Lower lobe of right lung (tissue), 2 donors: ENCODE measurements at places on chromosomes 13 and 19. TPM values are rescaled to one million over a fixed set of nuclear protein-coding genes. Genes with fewer than 3 reads are reported as not detected.

DNA sequence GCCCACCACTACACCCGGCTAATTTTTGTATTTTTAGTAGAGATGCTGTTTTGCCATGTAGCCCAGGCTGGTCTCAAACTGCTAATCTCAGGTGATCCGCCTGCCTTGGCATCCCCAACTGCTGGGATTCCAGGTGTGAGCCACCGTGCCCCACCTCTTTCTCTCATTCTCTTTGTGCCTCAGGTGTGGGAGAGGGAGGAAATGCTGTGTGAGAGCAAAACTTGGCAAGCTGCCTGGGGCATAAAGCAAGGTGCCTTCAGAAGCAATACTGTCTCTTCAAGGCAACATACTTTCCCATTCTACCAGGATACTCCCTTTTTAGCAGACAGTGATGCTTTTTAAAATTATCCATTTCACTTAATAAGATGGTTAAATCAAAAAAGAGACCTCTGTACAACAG is 53.2 kb upstream of the RFC3 start:
- no peak overlapping the region for H3K4me3 ChIP-seq
- no peak overlapping the region for H3K27ac ChIP-seq
- H3K4me1 ChIP-seq = no peaks in the 10 kb centered on the region
- no peak for DNase-seq
- no peaks in the 10 kb centered on the region for H3K27me3 ChIP-seq
- H3K36me3 ChIP-seq = no peaks in the 10 kb centered on the region

The NLRP4 gene
- not detected for total RNA-seq

- H3K27me3 ChIP-seq = no peaks in the 10 kb centered on the region
- DNase-seq = no peak
- no peaks in the 10 kb centered on the region for H3K4me1 ChIP-seq
- no peak overlapping the region for H3K4me3 ChIP-seq
- H3K36me3 ChIP-seq = no peaks in the 10 kb centered on the region
Measured at GRCh38 chr13:109026266-109026665, 396.9 kb downstream of the MYO16 start.

The MYDGF gene
- 91.6 TPM for total RNA-seq

GRCh38 chr13:67008075-67008668 is 222.0 kb downstream of the PCDH9 start:
- H3K4me3 ChIP-seq = no peak overlapping the region
- no peak overlapping the region for H3K27ac ChIP-seq
- H3K4me1 ChIP-seq = no peaks in the 10 kb centered on the region
- no peaks in the 10 kb centered on the region for H3K27me3 ChIP-seq

DNA sequence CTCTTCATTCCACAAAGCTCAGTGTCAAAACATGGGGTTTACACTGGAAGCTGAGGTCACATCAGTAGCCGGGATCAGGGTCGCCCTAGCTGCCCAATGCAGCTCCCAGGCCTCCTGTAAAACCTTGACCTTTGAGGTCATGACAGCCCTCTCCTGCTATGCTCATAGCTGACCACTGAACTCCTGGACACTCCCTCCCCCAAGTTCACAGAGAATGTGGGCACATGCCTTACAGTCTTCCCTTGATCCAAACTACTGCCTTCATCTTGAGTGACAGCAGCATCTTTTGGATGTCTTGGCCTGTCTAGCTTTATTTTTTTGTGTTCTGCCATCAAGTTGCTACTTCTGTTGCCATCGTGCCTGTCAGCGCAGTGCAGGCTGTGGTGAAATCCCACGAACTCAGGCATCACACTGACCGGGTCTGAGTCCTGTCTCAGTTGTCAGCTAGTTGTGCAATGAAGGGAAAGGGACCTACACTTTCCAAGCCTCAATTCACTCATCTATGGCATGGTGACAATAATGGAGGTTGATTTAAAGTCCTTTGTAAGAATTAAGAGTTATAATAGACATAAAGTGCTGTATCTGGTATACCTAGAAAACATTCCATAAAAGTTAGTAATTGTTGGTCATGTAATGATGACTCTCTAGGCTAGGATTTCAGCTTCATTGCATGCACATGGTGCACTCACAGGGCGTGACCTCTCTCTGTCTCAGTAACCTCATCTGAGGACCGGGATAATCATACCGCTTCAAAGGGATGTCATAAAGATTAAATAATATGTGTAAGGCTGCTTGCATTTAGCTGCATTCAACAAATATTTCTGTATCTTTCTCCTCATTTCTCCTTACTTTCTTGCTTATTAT is 16.4 kb upstream of the ALOX5AP start:
- H3K36me3 ChIP-seq = no peaks in the 10 kb centered on the region
- no peaks in the 10 kb centered on the region for H3K27me3 ChIP-seq
- H3K27ac ChIP-seq = no peak overlapping the region
- no peak overlapping the region for H3K4me3 ChIP-seq
- H3K4me1 ChIP-seq = peaks cover 35% of the 10 kb centered on the region
- no peak for DNase-seq
